ENCODE measurements at places on chromosomes 11 and 22.

- no peak for DNase-seq
Observed at GRCh38 chr11:1165256-1166041, 7.7 kb downstream of the MUC5AC start.

DNA sequence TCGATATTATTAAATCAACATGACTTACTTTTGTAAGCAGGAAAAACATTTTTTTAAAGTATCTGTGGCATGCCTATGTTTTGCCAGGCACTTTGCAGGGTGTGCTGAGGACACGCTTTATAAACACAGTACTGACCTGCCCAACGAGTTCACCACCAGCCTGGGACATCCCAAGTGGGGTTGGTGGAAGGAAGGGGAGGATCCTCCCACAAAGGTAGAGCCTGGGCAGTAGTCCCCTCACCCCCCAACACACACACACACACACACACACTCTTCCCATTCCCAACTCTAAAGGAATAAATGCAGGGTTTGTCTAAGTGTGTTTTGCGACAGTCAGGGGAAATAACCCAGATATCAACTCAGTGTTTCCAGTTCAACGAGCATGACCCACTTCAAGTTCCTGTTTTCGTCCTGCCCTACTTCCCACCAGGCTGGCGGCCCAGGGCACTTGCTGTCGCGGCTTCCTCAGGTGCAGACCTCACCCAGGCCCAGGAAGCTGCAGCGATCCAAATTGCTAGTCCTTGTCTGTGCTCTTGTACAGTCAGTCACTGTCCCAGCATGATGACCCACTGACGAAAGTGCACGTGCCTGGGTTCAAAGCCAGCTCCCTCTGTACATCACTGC lies 3.1 kb downstream of the CERK start:
- DNase-seq: peak; percentile 90

- no peak for DNase-seq
Observed at GRCh38 chr11:121715405-121715804, 262.6 kb upstream of the SORL1-AS1 start.

DNA sequence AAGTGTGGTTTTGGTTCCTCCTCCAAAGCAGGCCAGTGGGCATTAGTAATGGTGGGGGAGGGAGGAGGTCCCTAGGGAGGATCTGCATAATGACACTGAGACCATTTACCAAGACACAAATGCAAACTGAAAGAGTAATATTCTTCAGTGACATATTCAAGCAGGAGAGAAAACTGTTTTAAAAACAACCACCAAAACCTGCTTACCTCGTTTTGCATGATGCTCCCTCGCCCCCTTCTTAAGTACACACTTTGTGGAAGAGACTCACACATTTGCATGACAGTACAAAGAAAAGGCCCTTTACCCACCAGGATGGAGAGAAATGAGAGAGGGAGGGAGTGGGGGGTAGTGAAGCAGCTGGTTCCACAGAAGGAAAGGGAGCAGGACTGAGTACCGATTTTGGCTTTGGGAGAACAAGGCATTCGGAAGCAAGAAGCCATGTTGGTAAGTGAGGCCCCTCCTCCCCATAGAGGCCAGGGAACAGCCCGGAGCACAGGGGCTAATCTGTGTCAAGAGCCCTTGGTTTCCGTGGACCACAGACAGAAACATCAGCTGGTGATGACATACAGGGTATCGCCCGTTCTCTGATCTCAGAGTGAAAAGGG lies 13.0 kb upstream of the OPCML start:
- DNase-seq: no peak

DNA sequence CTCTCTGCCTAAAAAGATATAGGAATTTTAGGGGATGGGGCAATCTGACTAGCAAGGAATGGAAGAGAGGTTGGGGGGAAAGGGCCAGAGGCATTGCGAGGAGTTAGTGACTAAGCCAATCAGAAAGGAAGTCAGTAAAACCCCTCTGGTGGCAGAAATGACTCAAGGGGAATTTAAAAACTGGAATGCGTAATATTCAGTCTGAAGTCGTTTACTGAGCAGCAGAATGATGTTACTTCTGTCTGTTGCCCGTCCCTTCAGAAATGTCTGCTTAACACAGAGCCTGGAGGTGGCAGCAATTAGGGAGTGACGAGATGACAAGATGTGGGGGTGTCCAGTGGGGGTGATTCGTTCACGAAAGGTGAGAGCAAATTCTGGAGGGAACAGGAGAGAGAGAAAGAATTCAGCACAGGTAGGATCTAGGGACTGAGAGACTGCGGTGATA lies 107.7 kb upstream of the CLMP start:
- DNase-seq: no peak

DNA sequence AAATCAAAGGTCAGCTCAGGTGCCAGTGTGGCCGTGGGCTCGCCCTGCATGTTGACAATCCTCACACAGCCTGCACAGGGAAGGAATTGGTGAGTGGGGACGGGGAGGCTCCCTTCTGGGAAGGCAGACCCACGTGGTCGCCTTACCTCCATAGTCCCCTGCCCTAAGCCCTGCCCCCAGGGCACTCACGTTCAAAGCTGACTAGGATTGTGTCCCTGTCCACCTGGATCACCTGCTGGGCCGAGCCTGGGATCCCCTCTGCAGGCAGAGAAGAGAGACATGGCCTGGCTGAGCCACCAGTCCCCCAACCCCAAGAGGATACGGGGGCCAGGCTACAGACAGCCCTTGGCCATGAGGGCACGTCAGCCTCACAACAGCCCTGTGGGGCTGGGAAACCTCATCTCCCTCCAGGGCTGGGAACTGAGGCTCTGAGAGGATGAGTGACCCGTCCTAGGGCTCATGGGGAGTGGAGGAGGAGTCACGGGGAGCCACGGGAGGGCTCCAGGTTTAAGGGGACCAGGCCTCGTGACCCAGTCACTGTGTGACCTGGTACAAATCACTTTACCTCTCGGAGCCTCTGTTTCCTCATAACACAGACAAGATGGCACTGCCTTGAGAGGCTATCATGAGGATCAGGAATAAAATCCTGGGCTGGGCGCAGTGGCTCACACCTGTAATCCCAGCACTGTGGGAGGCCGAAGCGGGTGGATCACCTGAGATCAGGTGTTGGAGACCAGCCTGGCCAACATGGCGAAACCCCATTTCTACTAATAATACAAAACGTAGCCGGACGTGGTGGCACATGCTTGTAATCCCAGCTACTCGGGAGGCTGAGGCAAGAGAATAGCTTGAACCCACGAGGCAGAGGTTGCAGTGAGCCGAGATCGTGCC lies 12.1 kb upstream of the SF1 start:
- DNase-seq: no peak

All from HL-60 (cell line).